ENCODE measurements at places on chromosomes 1 and 21.

GRCh38 chr1:186858923-186859322 is 30.2 kb downstream of the PLA2G4A start:
- no peak for DNase-seq

GRCh38 chr1:242002510-242002909 is 3.6 kb upstream of the MAP1LC3C start:
- no peak for DNase-seq

DNA sequence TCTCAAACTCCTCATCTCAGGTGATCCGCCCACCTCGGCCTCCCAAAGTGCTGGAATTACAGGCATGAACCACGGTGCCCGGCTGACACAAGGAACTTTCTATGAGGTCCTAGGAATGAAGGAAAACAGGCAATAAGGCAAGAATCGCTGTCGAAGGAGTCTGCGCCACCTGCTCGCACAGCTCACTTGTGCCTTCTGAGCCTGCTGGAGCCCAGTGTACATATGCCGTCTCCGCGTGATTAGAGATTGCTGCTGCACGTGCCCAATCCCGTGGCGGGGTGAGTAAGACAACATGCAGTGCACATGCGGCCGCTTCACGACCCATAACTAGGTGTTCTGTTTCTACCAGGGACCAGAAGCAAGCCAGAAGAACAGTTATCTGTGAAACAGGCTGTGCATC is 24.3 kb downstream of the H3-3A start:
- no peak for DNase-seq

GRCh38 chr21:31774031-31774430 is 42.1 kb upstream of the SCAF4 start:
- DNase-seq: no peak

DNA sequence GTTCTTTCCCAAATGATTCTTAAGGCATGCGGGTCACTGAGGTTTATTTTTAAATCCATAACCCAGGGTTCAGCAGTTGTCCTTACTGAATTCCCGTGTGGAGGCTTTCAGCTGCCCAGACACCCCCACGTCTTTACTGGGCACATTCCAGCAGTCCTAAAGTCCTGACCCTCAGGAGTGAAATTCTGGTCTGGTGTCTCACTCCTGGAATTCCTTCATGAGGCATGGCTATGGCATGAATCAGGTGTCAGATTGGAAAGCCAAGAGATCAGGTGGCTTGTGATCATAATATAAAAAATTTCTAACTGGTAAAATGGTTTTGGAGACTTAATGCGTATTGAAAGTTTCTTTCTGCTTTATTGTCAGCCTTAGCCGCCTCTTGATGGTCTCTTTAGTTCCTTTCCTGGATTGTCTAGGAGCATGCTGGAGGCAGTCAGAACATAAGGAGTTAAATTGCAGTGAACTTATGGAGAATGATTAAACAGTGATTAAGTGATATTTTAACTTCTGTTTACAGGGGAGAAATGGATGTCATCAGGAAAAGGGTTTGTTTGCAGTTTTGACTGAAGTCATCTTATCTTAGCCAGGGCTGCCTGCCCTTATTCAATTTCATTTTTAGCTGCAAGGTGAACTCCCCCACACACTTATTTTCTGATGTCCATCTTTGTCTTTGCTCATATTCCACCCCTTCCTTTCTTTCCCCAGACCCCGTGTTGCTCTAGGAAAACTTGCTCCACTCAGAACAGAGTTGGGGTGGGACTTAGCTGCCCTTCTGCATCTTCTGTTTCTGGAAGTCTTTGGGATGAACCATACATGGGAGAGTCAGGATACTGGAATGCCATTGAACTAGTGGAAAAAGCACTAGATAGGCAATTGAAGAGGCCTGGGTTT is 25.7 kb upstream of the MACF1 start:
- DNase-seq: no peak
